Activated naive CD4-positive, alpha-beta T cell treated with Interleukin-2 at 50 U/mL for 16 hours (primary cell): ENCODE measurements at places on chromosomes 5 and 9.

- DNase-seq = no peak
Measured at GRCh38 chr5:159978358-159978757, 30.6 kb upstream of the TTC1 start.

- peak; percentile 39 for DNase-seq
Measured at GRCh38 chr5:43017428-43017815, 22.7 kb downstream of the ANXA2R start.

GRCh38 chr5:157370967-157371366 lies 89.0 kb upstream of the NIPAL4 start:
- no peak for DNase-seq

DNA sequence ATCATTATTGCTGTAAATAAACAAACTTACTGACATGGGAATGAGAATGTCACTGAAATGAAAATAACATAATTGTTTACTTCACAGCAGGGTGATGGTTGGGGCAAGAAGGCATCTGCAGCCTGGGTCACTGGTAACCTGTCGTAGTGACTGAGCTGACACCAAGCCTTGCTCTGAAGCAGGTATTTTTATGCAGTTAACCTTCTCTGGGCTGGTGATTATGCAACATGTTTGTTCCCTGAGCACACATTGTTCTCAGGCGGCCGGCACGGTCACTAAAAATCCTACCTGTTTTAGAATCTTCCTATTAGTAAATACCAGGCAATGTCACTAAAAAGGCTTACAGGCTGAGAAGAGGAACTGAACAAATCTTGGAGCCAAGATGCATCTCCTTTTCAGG lies 157.7 kb upstream of the NR3C1 start:
- no peak for DNase-seq

GRCh38 chr5:112757468-112758208 lies 20.0 kb downstream of the APC start:
- DNase-seq = no peak

DNA sequence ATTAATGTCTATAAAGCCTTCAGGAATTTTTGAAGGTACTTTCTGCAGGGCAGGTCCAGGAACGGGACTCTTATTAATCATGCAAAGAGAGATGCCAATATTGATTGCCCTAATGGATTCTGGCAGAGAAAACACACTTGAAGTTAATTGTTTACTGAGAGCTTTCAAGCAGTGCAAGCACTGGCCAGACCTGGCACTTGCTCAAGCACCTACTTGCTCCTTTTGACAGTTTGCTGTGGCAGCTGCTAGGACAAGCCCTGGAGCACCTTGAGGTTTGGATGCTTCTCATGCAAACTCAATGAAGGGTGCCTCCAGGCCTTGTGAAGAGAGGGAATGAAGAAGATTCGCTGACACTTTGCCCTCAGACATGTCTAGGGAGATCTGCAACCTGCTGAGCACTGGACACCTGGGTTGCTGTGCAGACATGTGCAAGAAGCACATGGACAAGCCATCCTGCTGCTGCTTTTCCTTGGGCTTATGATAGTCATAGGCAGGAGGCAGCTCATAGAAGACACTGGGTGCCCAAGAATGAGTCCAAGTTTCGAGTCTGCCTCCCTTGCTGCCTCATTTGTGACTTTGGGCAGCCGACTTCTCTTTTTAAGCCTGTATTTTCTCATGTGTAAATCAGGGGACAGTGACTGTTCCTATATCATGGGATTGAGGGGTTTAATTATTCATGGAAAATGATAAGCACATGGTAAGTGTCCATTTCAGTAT lies 88.8 kb upstream of the EQTN start:
- DNase-seq = no peak

DNA sequence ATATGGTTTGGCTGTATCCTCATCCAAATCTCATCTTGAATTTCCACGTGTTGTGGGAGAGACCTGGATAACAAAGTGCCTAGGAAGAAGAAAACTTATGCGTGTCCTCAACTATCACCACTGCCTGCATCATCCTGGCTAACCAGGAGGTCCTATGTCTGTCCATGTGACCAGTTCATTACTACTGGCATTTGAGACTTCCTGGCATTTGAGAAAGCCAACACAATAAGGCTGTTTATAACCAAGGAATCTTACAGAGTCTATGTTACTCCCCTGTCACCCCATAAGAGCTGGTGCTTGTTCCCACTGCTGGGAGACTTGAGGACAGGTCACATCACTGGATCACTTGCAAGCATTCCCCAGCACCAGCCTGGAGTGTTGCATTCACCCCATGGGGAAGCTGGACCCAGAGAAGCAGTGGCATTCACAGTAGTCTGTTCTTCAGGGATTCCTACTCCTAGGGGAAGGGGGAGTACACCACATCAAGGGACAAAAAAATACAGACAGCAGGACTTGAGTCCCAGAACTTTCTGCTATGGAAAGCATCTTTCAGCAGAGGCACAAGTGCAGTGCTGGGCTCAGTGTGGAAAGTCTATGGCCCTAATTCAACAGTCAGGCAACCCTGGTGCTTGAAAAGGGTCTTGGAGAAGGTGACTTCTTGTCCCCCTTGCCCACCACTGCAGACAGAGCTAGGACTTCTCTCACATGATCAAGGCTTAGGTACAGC lies 717.1 kb downstream of the SEMA5A start:
- no peak for DNase-seq

DNA sequence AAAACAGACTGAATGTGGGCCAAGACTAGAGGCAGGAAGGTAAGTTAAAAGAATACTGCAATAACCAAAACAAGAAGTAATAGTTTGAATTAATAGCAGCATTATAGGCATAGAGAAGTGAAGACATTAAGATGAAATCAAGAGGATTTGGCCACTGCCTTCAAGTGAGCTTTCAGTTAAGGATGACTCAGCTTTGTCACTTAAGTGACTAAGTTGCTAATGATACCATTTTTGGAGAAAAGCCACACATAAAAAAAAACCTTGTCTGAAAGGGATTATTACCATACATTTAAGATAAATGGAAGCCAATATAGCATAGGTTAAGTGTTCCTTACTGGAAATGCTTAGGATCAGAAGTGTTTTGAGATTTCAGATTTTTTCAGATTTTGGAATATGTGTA lies 57.0 kb downstream of the ECPAS start:
- DNase-seq = no peak

- no peak for DNase-seq
Measured at GRCh38 chr5:7394889-7395431, 978 bp upstream of the ADCY2 start.

DNA sequence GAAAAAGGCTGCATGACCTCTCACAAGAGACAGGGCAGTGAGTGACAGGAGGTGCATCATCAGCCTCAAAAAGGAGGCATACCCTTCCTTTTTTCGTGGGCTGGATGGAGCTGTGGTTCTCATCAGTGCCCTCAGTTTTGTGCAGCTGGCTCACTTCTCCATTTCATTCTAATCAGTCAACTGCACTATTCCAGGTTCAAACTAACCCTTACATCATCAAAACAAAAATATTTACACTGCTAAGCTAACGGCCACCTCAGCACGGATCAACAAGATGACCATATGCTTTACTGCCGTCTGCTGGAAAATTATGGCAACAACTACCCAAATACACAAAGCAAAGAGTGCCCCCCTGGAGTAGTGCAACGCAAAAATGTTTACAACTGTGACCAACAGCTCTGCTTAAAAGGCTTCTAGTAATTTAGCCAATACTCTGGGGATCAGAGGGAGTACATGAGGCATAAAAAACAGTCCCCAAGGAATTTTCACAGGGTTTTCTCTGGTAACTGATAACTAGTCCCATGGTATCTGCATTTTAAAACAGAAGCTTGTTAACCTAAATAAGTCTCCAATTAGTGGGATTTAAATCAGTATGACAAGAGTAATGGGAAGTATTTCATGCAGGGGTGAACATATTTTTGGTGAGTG lies 10.8 kb downstream of the KCNV2 start:
- no peak for DNase-seq

DNA sequence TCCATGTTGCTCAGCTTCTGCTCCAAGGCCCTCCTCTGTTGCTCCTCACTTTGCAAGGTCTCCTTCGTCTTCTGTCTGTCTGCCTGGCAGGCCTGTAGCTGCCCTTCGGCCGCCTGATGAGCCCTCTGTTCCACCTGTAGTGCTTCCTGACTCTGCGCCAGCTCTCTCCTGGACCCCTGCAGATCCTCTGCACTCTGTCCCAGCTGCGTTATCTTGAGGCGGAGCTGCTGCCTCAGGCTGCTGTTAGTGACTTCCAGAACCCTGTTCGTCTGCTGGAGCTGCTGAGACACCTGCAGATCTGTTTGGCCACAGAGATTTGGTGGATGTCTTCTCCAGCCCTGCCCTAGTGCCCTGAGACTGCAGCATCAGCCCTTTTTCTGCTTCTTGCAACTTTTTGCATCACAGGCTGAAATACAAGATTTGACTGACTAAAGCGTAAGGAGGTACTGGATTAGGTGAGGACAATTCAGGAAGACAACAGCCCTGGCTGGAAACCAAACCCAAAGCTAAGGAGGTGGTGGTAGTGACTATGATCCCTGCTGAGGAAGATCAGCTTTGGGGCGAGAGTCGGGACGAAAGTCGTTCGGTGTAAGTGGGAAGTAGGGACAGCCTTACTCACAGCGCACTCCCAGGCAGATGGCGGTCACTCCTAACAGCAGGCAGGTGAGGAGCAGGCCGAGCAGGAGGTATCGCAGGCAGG lies 2.1 kb downstream of the CD72 start:
- no peak for DNase-seq

GRCh38 chr9:70802206-70802605 lies 319.2 kb downstream of the TRPM3 start:
- no peak for DNase-seq

- no peak for DNase-seq
Measured at GRCh38 chr5:150160448-150161081, 4.9 kb upstream of the PDGFRB start.

GRCh38 chr5:157050050-157050449 lies 8.9 kb downstream of the HAVCR1 start:
- DNase-seq = no peak

DNA sequence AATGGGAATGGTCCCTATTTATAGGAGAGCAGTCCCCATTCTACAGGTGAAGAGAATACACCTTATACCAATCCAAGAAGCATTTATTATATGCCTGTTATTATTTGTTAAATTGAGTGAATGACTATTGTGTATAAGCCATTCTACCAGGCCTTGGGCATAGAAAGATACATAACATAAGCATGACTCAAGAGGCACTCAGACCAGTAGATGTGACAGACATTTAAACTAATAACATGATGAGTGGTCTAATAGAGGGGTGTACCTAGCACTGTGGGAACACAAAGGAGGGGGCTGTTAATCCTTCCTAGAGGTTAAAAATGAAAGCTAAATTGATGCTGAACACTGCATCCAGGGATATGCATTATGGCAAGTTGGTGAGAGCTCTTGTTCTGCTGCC lies 145.0 kb upstream of the TNC start:
- no peak for DNase-seq

DNA sequence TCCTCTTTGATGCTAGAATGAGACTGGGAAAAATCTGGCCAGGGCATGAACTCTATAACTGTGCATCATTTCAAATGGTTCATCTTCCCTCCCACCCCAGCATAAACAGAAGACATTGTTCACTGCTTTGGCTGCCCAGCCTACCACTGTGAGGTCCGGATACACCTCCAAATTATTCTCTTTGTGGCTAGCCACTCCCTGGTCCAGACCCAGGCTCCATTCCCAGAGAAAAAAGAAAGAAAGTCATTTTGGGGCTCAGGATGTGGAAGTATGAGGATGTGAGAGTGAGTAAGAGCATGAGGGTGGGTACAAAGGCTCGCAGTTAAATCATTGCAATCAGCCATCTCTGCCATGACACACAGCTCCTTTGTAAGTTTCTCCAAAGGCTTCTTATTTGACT lies 559.2 kb downstream of the PSAT1 start:
- no peak for DNase-seq

GRCh38 chr5:125150041-125150669 lies 403.7 kb upstream of the ZNF608 start:
- no peak for DNase-seq

- DNase-seq = no peak
Measured at GRCh38 chr9:128399861-128400260, 20.8 kb upstream of the CERCAM start.

- no peak for DNase-seq
Measured at GRCh38 chr5:133285583-133286021, 233.8 kb downstream of the HSPA4 start.

- DNase-seq = no peak
Measured at GRCh38 chr5:62386824-62387223, 16.9 kb downstream of the DIMT1 start.

GRCh38 chr5:151820903-151821302 lies 49.1 kb downstream of the G3BP1 start:
- no peak for DNase-seq

- DNase-seq = no peak
Measured at GRCh38 chr9:34927061-34927460, 31.0 kb upstream of the PHF24 start.

GRCh38 chr5:6452622-6453504 lies 4.2 kb downstream of the UBE2QL1 start:
- DNase-seq = no peak

GRCh38 chr9:130640681-130641080 lies 23.7 kb upstream of the PRDM12 start:
- DNase-seq = no peak

GRCh38 chr9:72753266-72753893 lies 199.5 kb downstream of the ALDH1A1 start:
- DNase-seq = no peak

DNA sequence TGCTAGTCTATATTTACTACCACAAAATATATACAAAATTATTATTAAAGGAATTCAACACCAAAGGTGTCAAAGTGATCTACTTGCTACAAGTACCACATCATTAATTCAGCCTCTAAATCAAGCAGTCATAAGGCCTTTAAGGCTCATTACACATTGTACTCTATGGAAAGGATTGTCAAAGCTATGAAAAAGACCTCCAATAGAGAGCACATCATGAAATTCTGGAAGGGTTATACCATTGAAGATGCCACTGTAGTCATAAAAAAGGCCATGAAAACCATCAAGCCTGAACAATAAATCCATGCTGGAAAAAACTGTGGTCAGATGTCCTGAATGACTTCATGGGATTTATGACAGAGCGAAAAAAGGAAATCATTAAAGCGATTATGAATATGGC lies 708.0 kb upstream of the FAM174A start:
- DNase-seq = no peak

GRCh38 chr9:7520396-7520795 lies 279.2 kb downstream of the DMAC1 start:
- no peak for DNase-seq

- DNase-seq = no peak
Measured at GRCh38 chr9:115118879-115119218, 892 bp upstream of the TNC start.

DNA sequence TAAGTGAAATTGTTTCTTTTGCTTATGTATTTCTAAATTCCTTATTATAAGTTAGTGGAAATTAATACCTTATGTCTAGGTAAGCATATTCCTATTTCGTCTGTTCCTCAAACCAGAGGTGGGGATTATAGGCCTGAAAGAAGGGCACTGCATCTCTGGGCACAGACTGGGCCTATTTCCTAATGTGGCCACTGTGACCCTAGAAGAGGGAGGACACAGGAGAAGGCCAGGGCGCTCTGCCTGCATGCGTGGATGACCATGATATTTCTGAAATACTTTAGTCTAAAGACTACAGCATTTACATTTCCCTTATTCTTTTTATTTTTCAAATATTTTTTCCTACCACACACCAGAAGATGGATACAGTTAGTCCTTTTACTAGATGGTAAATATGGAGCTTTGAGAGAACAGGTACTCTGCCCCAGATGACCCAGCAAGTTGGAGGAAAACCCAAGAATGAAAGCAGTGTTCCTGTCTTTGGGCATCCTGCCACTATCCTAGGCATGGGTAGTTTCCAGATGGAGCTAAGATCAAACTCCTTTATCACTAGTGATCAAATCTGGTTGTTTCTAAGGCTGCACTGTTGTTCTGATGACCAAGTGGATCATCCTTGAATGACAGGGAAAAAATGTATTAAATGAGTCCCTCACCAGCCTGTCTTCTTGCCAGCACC lies 27.8 kb downstream of the RUSC2 start:
- no peak for DNase-seq
